A172 (cell line): ENCODE measurements at places on chromosomes 6 and 20.

DNA sequence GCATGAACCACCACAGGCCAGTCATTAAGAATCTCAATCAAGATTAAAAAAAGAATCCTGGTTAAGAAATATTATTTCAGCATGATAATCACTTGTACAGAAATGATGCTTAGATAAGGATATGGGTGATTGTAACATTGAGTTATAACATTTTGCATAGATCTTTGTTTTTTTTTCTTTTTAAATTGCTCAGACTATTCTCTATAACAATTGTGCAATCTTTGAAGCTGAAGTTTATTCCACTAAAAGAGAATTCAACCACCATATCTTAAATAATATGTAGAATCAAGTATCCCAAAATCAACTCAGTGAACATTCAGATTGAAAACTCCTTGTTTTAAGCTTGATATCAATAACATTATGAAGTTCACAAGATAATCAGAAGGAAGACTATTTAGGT, 663 bp upstream of the SMIM28 start:
- no peak for DNase-seq

GRCh38 chr6:153092082-153093013, 38.7 kb downstream of the RGS17 start:
- peak; percentile 77 for DNase-seq

DNA sequence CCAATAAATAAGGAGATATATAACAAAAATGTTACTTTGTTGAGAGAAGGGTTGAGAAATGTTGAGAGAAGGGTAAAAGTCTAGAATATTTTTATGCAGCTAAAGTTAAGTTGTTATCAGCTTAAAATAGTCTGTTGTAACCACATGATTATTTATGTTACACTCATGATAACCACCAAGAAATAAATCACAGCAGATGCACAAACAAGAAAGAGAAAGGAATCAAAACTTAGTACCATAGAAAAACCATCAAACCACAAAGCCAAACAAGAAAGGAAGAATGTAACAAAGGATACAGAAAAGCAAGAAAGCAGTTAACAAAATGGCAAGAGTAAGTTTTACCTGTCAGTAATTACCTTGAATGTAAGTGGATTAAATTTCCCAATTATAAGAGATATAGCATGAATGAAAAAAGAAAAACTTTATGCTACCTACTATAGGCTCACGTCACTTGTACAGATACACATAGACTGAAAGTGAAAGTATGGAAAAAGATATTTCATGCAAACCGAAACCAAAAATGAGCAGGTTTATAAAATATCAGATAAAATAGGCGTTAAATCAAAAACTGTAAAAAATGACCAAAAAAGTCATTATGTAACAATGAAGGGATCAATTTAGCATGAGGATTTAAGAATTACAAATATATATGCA, 93.6 kb downstream of the STXBP5 start:
- peak; percentile 5 for DNase-seq

DNA sequence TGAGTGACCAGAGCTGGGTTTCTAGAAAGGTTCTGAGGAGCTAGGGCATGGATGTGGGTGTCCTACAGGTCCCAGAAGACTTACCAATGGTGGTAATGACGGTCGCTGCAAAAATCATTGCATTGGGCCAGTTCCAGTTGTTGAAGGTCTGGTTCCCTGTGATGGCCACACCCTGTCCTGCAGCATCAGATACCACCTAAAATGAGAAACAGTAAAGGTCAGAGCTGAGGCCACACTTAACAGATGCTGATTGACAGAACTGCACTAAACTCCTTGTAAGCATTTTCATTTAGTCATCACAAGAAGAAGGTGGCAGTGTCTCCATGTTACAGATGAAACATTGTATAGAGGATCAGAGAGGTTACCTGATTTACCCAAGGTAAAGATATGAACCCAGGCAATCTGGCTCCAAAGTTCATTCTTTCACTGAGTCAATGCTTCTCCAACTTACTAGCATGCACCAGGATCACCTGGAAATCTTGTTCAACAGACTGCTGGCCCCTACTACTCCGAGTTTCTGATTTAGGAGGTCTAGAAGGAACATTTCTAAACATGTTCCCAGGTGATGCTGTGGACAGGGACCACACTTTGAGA, 33.4 kb downstream of the KCNK5 start:
- DNase-seq, result no peak

DNA sequence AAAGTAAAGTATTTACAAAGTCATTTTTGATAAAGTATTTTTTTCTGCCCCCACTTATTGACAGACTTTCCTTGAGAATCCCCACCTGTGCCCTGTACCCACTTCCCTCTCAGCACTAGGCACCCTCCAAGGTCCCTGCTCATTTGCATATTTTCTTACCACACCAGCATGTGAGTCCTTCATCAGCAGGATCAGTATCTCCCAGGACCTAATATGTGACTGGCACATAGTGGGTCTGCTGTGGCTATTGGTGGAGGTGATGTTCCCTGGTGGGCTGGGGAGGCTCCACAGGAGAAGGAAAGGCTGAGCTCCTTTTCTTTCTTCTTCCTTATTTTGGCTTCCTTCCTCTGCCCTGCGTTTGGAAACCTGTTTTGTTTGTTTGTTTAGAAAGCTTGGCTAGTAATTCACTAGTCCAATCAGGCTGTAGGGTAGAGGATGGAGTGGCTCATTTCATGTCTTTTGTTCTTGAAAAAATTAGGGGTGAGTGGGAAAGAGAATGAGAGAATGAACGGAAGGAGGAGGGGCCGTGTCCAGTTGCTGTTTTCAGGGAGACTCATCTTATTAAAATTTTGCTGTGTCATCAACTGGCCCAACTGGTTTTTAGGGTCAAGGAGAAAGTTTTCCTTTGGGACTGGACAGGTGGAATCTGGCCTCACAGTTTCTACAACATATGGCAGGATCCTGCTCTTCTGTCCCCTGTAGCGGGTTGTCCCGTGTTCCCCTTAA, 2.8 kb upstream of the RNF24 start:
- DNase-seq, result no peak

DNA sequence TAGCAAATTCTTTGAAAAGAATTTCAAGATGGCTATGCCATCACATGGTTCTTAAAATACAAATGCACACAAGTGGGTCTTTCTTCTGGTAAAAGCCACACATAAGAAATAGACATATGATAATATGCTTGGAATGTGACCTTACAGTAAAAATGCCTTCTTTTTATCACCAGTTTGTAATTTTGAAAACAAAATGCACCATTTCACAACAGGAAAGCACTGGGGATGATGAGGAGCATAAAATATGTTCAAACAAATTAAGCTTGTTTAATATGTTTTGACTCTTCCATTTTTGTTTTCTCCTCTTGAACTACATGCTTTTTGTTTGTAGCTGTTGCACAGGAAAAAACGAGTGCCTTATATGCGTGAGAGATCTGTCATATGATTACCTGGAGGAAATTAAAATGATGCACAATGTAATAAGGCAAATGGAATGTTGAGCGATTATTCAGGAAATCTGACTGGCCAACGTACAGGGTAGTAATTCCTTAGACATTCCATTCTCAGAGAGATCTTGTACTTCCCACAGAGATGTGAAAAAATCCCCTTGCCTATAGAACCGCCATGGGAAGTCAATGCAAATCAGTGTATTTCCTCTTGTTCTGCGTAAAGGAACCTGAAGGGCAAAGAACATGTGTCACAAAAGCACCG, 911.6 kb downstream of the TFAP2A start:
- DNase-seq, result peak; percentile 97

DNA sequence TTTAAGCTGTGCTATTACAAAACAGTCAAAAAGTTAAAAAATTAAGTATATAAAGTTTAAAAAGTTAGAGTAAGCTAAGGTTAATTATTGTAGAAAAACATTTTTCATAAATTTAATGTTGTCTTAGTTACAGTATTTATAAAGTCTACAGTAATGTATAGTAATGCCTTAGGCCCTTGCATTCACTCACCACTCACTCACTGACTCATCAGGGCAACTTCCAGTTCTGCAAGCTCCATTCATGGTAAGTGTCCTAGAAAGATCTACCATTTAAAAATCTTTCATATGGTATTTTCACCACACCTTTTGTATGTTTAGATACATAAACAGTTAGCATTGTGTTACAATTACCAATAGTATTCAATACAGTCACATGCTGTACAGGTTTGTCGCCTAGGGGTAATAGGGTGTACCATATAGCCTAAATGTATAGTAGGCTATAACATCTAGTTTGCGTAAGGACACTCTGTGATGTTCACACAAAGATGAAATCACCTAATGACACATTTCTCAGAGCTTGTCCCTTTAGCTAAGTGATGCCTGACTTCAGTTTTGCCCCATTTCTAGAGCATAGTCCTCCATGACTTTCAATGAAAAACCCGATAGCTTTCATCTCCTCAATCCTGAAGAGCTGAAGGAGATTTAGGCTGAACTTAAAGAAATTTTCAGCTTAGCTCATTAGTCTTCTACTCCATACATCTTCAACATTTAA, 14.9 kb upstream of the HLA-DRA start:
- no peak for DNase-seq

- no peak for DNase-seq
These were observed 39.8 kb upstream of the KIF25 start for GRCh38 chr6:167957626-167958025.

DNA sequence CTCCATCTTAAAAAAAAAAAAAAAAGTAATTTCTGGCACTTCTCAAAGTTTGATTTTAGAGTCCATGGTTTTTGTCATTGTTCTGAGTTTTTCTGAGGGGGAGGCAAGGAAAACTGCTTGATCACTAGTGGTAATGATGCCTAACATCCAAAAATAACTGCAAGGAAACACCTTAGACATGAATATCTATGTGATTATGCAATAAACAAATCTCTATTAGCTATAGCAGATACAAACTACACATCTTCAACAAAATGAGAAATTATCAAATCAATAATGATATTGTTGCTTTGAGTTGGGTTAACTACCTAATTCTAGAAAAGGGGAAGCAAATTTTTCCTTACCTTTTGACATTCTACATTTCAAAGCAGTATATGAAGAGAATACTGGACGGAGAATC, 230.9 kb upstream of the JARID2 start:
- DNase-seq, result no peak

- DNase-seq, result no peak
These were observed 103.8 kb upstream of the LY86 start for GRCh38 chr6:6484681-6485080.

GRCh38 chr20:22584522-22584921, at the start of gene FOXA2:
TSS of gene FOXA2 (minus strand) at chr20:22584572. CDS start at chr20:22584278, 294 bp downstream.
- DNase-seq, result no peak

DNA sequence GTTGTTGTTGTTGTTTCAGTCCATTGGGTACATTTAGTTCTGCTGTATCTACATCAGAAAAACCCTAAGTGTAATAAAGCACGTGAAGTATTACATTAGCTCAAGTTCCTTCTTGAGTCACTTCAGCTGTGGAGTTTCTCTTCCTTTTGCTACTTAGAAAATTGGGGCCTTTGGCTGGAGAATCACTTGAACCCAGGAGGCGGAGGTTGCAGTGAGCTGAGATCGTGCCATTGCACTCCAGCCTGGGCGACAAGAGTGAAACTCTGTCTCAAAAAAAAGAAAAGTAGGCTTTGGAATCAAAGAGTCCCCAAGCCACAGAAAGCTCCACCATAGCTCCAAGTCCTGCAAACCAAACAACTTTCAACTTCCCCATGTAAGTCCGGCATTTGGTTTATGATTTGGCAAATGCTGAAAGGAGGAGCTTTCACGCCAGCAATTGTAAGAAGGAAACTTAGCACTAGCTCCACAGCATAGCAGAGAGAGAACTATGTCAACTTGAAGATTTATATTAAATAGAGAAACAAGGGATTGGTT, 56.5 kb upstream of the RNF144B start:
- DNase-seq, result no peak

DNA sequence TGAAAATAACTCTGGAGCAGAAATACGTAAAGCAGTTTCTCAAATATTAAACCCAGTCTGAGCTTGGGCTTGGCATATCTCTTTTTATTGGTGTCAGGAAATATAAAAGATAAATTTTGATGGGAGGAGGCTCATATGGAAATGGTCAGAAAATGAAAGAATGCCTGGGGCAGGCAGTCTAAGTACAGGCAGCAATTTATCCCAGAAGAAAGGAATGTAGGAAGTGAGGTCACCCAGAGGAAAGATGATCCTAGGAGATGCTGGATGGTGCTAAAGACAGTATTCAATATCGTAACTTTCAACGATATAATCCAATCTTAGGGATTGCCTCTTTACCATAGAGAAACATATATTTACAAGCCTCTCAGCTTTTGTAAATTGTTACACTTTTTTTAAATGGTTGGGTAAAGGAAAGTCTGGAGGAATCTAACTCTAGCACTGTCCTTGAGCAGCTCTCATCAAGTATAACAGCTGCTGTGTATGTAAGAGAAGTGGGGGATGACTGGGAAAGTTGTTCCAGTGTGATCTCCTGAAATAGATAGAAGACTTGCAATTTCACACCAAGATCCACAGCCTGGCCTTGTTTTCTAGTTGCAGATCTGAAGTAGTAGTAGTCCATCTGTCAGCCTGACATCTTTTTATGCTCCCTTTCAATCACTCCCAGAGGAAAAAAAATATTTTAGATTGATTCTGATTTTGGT, 256.9 kb upstream of the SASH1 start:
- DNase-seq, result no peak

DNA sequence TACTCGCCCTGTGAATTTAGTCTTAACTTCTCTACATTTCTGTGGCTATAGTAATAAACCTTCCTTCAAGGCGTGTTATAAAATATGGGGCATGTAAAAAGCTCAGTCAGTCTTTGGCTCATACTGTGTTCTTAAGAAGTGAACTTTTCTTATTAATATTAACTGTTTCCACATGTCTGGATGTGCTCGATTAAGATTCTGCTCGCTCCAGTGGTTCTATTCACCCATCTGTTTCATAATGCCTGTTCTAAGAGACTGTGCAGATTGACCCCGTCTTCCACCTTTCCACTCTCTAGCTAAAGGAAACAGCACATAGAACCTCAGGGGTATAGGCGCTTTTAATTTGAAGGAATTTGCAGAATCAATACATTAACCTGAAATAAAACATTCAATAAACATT, 99.9 kb downstream of the L3MBTL3 start:
- DNase-seq, result no peak

DNA sequence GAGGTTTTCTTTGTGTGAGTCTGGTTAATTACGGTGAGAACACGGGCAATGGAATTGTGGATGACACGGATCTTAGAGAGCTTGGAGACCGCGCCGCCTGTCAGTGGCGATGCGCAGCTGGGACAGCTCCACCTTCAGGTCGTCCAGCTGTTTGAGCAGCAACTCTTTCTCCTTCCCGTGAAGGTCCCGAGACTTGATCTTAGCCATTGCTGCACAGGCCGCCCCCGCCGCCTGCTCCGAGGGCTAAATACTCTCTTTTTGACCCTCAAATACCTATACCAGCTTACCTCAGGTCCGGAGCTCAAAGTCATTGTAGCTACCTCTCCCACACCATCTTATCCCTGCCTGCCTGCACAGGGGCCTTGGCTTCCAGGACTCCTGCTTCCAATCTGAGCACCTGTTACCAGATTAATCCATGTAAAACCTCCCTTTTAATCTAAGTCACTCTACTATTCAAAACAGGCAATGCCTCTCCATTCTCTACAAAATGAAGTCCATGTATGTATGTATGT, 100.2 kb downstream of the PREP start:
- DNase-seq, result no peak

GRCh38 chr6:106318851-106319250, 6.7 kb downstream of the ATG5 start:
- no peak for DNase-seq
